ENCODE measurements at places on chromosomes 6 and 20.

DNA sequence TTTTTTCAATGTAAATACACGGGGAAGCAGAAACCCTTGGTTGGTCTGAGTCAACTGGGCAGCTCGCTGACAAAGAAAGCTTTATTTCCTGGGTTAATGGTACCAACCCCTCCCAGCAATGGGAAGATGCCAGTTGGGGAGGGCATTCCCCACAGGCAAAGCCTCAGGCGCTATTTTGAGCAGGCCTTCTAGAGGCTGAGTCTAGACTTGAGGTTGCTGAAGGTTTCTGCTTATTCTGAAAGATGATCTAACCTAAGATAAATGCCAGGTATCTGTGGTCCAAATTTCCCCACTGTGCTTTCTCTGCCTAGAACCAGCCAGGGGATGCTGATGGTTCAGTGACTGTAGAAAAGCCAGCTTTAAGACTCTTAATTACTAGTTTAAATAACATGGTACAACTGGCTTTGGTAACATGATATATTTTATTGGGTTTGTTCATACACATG lies 172.5 kb upstream of the JARID2 start:
- H3K36me3 ChIP-seq = no peaks in the 10 kb centered on the region
- peaks cover 3% of the 10 kb centered on the region for H3K4me1 ChIP-seq
- no peak overlapping the region for H3K4me3 ChIP-seq
- DNase-seq = no peak
- no peak overlapping the region for H3K27ac ChIP-seq
- no peaks in the 10 kb centered on the region for H3K27me3 ChIP-seq

DNA sequence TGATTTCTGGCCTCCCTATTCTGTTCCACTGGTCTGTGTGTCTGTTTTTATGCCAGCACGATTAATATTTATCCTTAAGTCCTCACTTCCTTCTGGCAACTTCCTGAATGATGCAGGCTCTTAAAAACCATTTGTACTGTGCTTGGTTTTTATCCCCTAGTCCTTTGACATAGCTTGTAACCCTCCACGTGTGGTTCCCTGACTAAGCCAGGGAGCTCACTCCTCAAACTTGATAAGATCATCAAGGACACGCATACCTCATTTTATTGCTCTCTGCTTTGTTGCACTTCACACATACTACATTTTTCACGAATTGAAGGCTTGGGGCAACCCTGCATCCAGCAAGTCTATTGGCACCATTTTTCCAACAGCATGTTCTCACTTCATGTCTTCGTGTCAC lies 166.4 kb upstream of the UST start:
- H3K4me1 ChIP-seq = peaks cover 3% of the 10 kb centered on the region
- no peak for DNase-seq
- H3K27ac ChIP-seq = no peak overlapping the region
- H3K4me3 ChIP-seq = no peak overlapping the region
- H3K36me3 ChIP-seq = no peaks in the 10 kb centered on the region
- peaks cover 40% of the 10 kb centered on the region for H3K27me3 ChIP-seq

DNA sequence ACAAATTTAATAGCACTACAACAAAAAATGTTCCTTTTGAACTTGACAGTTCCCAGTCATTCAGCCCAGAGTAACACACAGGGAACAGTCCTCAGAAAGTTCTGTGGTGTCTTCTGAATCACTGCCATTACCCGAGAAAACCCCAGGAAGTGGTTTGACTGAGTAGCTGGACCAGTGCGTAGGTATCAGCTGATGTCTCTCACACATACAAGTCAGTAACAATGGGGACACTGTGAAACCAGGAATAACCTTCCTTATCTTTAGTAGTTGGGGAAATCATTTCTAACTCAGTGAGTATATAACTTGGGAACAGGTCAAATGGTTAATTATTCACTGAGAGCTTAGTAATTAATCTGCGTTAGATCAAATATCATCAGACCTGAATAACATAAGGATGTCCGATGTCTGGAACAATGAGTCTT lies 73.1 kb downstream of the HIVEP2 start:
- peak overlapping the region; percentile 11 for H3K4me3 ChIP-seq
- peak; percentile 69 for DNase-seq
- H3K4me1 ChIP-seq = peaks cover 76% of the 10 kb centered on the region
- H3K27me3 ChIP-seq = no peaks in the 10 kb centered on the region
- H3K36me3 ChIP-seq = peaks cover 31% of the 10 kb centered on the region

- peaks cover 20% of the 10 kb centered on the region for H3K4me1 ChIP-seq
- H3K4me3 ChIP-seq = no peak overlapping the region
- H3K27me3 ChIP-seq = no peaks in the 10 kb centered on the region
- H3K27ac ChIP-seq = no peak overlapping the region
- no peak for DNase-seq
- H3K36me3 ChIP-seq = peaks cover 26% of the 10 kb centered on the region
These were observed 22.6 kb upstream of the ASF1A start for GRCh38 chr6:118871331-118871730.

- peaks cover 7% of the 10 kb centered on the region for H3K36me3 ChIP-seq
- no peak for DNase-seq
- H3K27ac ChIP-seq = peak overlapping the region; percentile 5
These were observed 4.2 kb downstream of the DUSP22 start for GRCh38 chr6:296151-297122.
